C1 segment of cervical spinal cord (tissue), 14 donors: ENCODE measurements at places on chromosomes 3 and 15.

GRCh38 chr3:114375608-114376421 is 82.0 kb downstream of the TIGIT start:
- no peak for DNase-seq

DNA sequence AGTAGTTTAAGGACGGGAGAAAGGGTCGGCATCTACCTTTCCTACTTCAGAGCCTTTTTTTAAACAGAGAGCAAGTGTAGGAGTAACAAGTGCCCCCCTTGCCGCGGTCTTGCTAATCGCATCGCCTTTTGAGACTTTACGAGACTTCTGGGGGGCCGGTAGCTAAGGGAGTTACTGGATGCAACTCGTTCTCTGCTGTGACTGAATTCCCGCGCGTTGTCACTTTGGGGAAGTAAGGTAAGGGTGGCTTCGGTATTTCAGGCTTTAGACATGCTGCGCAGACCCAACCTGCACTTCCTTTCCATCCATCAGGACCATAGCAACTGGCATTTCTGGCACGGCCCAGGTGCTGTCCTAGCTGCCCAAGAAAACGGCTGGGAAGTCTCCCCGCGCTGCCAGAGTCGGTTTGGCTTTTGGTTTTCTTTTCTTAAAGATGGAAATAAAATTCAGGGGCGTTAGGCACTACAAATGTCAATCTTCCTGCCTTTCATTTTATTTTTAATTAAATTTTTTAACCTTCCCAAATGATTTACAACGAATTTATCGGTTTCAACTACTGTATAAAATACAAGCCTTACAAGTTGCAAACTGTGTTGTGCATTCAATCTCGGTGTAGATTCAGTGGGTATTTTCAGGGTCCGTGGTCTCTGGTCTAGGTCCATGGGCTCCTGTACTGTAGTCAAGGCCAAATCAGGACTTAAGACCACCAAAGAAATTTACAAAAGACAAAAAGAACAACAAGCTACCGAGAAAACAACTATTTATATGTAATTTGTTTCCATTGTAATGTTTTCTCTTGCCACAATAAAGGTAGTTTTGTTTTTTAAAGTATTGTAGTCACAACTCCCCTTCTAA is 3.5 kb downstream of the MECOM start:
- no peak for DNase-seq

DNA sequence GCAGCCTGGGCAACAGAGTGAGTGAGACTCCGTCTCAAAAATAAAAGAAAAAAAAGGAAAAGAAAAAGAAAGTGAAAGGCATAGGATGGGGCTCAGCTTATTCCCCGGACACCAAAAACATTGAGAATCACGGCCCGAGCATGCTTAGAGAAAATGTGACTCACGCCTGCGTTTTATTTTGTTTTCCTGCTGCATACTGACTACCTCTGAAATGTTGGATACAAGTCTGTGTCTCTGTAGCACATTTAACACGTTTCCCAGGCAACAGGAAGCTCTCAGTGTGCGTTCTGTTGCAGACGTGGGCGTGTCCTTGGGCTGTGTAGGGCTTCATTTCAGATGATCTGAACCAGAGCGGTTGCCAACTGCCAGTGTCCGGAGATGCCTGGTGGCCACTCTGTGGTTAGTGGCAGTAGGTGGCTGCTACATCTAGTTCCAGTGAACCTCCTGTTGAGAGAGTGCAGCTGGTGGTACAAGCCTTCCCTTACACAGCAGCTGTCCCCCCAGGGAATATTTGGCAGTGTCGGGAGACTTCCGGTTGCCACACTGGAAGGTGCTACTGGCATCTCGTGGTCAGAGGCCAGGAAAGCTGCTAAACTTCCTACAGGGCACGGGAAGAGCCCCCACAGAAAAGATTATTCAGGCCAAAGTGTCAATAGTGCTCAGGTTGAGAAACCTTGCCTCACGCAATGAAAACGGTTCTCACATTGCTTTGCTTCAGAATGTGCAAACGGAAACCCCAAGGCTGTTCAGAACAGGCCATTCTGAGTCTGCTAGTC is 3.0 kb downstream of the SLC51A start:
- DNase-seq = peak; percentile 30

- no peak for DNase-seq
Observed at GRCh38 chr3:194637066-194637465, 3.8 kb upstream of the TMEM44 start.

DNA sequence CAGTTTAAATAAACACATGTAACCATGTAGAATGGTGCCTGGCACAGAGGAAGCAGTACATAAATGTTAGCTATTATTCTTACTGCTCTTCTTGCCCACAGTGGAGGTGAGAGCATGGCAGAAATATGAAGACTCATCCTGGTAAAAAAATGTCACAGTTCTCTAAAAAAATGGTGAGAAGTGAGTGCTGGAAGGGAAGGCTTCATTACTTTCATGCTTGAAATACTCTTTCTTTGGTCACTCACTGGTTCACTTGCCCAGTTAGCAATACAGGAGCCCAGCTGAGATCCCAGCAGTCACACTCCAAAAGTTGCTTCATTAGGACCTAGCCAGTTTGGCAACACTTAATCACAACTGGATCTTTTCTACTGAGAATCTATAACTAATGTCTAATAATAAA is 1017.2 kb downstream of the TUSC7 start:
- no peak for DNase-seq

GRCh38 chr3:34421762-34422161 is 623.3 kb downstream of the PDCD6IP start:
- no peak for DNase-seq

- no peak for DNase-seq
Observed at GRCh38 chr3:194045289-194045688, 90.7 kb upstream of the HES1 start.

DNA sequence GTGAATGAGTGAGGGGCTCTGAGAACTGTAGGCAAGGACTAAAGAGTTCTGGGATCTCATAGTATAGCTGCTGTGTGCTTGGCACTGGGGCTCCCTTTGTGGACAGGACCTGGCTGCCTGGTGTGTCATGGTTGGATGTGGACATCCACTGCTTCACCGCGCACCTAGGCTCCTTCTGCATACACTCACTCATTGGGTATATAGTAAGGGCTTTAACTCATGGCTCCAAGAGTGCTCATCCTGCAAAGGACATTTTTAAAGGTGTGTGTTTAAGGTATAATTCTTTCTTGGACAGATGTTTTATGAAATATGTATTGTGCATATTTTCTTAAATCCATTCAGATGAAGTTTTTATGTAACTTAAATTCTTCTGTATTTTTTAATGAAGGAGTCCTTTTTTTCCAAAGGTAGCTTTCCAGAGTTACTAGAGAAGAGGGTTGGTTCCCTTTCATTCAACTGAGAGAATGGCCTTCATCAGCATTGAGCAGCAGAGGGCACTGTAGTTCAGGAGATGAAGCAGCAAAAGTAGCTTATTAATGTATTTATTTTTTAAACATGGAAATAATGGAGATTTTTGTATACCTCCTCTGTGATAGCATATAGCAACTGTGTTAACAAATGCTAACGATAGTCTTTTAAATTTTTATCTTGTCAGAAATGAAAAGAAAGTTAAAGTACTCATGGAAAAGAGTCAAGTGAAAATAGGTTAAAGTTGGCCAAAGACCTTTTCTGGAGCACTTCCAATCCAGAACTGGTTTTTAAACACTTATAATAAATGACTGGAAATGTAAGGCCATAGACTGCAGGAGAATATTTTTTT is 25.2 kb downstream of the OXNAD1 start:
- DNase-seq = no peak

DNA sequence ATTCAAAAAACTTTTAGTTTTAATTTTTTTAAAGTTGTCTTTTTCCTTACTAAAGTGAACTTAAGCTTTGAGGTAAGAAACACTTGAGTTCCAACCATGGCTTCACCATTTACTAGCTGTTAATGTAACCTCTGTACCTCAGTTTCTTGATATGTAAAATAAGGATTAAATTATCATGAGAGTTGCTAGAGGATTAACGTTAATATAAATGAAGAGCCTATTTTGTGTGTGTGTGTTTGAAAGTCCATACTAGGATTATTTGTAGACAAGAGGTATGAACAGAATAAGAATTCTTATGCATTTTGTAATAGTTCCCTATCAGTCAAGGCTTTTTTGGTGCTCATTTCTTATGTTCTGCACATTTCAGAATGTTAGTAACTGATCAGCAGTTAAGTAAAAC is 93.7 kb downstream of the MME start:
- no peak for DNase-seq

DNA sequence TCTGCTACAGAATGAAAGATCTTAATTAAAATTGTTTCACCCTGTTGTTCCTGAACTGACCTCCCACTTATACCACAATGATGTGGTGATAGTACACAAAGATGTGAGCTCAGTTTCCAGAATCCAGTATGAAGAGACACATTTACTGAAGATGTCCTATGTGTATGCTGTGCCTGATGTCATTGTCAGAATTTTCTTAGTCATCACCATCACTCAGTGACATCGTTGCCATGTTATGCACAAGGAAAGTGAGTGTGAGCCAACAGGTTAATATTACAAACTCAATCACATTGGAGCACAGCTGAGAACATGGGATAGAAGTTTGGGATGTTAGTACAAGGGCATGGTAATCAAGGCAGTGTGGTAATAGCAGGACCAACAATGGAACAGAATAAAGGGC is 199.7 kb upstream of the CHRNA7 start:
- DNase-seq = no peak

- no peak for DNase-seq
Observed at GRCh38 chr3:164371681-164372080, 706.6 kb downstream of the SI start.

DNA sequence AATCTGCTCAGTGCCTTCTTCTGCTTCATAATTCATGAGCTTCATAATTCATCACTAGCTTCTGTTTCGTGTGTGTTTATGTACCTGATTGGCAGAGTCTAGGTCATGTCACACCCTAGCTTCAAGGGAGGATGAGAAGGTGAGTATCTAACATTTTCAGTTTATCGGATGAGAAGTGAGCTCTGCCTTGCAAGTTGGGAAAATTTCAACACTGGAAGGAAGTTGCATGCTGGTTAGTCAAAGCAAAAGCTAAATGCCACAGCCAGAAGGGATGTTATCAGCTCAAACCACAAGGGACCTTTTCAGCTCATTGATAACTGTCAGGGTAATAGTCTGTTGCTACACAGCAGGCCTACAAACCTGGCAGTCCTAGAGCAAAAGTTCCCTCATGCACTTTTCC is 7.3 kb upstream of the TNFSF10 start:
- DNase-seq = no peak

DNA sequence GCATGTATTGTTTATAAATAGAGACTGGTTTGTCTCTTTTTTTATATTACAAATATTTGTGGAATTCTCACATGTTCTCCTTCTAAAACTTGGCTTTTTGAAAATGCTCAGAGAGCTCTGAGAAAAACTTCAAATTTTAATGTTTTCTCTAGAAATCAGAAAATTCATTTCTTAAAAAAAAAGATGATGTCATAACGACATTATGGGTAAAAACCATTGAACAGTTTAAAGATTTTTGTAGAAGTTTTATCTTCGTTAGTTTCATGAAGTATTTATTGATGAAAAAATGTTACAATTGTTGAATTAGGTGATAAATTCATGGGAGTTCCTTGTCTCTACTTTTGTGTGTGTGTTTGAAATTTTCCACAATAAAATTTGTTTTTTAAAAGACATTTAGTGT is 81.3 kb downstream of the SATB1 start:
- no peak for DNase-seq

DNA sequence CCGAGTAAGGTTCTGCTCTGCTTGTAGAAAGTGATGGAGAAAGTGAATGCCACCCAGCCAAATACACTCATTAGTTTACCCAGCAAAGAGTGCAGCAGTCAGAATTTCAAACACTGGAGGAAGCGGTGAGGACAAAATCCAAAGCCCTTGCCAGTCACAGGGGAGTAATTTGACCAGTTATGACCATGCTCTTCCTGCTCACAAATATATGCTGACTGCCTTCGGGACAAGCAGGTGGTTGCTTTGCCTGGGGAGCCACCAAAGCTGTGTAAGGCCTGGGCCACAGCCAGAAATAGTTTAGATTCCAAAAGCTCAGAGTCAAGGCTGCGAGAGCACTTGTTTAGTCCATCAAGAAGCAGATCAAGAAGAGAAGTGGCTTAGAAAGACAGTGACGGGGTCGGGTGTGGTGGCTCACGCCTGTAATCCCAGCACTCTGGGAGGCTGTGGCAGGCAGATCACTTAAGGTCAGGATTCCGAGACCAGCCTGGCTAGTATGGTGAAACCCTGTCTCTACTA is 51.0 kb upstream of the ATP13A3 start:
- DNase-seq = no peak

DNA sequence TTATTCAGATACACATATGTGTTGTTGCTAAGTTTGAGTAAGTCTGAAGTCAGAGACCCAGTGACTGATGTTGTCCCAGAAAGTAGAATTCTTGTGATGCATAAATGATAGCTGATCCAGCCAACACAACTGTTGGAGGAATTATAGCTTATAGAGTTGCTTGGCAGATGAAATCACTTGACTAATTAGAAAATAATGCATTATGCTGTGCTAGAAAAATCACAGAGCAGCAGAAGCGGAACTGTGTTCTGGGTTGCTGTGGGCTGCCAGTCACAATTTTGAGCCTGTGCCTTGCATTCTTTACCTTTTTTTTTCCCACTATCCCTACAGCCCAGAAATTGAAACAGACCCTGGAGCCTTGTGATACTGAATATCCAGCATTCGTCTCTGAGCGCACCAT is 90.0 kb upstream of the LRTM1 start:
- DNase-seq = no peak

DNA sequence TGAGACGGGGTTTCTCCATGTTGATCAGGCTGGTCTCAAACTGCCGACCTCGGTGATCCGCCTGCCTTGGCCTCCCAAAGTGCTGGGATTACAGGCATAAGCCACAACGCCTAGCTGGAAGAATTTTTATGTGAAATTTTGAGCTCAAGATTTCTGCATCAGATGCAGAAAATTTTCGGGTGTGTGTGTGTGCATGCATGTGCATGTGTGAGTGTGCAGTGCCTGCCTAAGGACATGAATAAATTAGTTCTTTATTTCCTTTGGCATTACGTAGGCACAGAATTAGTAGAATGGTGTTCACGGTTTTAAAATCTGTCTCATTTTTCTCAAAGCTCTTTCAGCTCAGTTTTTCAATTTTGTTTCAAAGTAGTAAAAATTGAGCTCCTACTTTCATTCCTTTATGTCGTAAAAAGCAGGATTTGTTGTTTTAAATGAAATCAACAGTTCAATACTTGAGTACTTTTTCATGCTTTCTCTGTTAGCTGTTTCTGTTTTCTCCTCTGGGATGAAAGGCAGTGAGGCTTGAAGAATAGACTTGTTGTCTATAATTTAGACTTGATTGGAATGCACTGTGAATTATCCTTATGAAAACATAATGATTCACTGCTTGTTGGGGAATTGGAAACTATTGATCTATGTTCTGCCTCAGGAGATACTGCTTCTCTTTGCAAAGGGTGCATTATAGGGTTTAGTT is 23.3 kb upstream of the RAB11A start:
- DNase-seq = no peak

- no peak for DNase-seq
Observed at GRCh38 chr3:26840272-26840870, 217.8 kb downstream of the LRRC3B start.

- no peak for DNase-seq
Observed at GRCh38 chr3:114444216-114444615, 150.4 kb downstream of the TIGIT start.
